ENCODE measurements at places on chromosomes 3 and 15. TPM values are rescaled to one million over a fixed set of nuclear protein-coding genes. Genes with fewer than 3 reads are reported as not detected.

DNA sequence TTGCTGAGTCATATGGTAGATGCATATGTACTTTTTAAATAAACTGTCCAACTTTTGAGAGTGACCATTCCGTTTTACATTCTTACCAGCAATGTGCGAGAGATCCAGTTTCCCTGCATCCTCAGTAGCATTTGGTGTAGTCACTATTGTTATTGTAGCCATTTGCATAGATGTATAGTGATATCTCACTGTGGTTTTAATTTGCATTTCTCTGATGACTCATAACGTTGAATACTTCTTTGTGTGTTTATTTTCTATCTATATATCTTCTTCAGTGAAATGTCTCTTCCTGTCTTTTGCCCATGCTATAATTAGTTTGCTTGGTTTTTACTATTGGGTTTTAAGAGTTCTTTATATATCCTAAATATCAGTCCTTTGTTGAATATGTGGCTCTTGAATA lies 255.7 kb upstream of the GRM7 start:
- no peak overlapping the region for H3K4me3 ChIP-seq
- no peaks in the 10 kb centered on the region for H3K36me3 ChIP-seq
- H3K27ac ChIP-seq, result no peak overlapping the region
- no peaks in the 10 kb centered on the region for H3K4me1 ChIP-seq
- no peaks in the 10 kb centered on the region for H3K27me3 ChIP-seq
- no peak for DNase-seq

GRCh38 chr3:171825222-171825828 lies 15.0 kb upstream of the PLD1 start:
- no peaks in the 10 kb centered on the region for H3K27me3 ChIP-seq
- no peak overlapping the region for H3K27ac ChIP-seq
- no peak overlapping the region for H3K4me3 ChIP-seq
- no peak for DNase-seq
- H3K36me3 ChIP-seq, result no peaks in the 10 kb centered on the region

GRCh38 chr15:42060797-42061196 lies 33.6 kb downstream of the PLA2G4D start:
- H3K4me3 ChIP-seq, result no peak overlapping the region
- peaks cover 12% of the 10 kb centered on the region for H3K4me1 ChIP-seq
- no peak for DNase-seq
- H3K36me3 ChIP-seq, result no peaks in the 10 kb centered on the region
- peaks cover 3% of the 10 kb centered on the region for H3K27me3 ChIP-seq

The CYP1A2 gene
- total RNA-seq, result not detected

DNA sequence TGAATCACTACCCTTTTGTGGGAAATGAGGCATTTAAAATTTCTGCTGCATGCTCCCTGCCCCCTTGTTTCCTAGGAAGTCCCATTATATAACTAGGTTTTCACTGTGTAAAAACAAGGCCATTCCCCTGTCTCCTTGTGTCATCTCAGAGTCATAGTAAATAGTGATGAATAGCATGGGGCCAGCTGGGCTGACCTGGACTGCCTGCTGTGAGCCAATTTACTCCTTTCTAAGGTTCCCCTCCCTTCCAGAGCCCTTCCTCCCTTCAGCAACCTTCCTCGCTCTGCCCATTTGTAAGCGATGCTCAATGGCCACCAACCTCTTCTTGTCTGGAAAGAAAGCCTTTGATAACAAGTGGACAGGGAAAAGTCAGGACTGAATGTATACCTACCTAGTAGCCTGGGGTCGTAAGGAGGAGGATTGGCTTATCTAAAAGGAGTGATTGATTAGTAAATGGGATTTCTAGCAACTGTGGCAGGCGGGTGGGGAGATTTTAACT lies 11.7 kb downstream of the ITGA11 start:
- H3K4me3 ChIP-seq, result no peak overlapping the region
- no peaks in the 10 kb centered on the region for H3K27me3 ChIP-seq
- H3K36me3 ChIP-seq, result no peaks in the 10 kb centered on the region
- H3K4me1 ChIP-seq, result no peaks in the 10 kb centered on the region

- no peaks in the 10 kb centered on the region for H3K4me1 ChIP-seq
- H3K4me3 ChIP-seq, result no peak overlapping the region
- H3K27me3 ChIP-seq, result no peaks in the 10 kb centered on the region
- no peak for DNase-seq
Observed at GRCh38 chr3:101913168-101913567, 63.9 kb downstream of the NFKBIZ start.

The MESP1 gene
- total RNA-seq, result 0.37 TPM

The WDR76 gene
- 13.9 TPM for total RNA-seq

- H3K36me3 ChIP-seq, result no peaks in the 10 kb centered on the region
- no peaks in the 10 kb centered on the region for H3K27me3 ChIP-seq
- H3K4me1 ChIP-seq, result no peaks in the 10 kb centered on the region
- H3K4me3 ChIP-seq, result no peak overlapping the region
Observed at GRCh38 chr15:26032162-26032846, 169.2 kb upstream of the ATP10A start.

DNA sequence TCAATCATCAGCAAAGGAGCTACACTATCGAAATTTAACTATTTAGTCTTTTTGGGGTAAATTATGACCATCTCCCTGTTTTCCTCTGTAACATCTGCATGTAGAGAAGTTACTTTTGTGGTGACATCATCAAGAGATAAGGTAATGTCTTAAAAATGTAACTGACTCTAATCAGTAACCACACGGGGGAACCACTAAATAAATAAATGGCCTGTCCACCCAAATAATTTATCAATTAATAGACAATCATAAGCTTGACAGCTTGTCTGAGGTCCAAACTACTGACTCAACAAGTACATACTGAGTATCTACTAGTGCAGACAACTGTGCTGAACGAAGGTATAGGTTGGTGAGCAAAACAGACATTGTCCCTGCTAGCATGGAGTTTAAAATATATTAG lies 219.3 kb downstream of the SLC9A9 start:
- no peaks in the 10 kb centered on the region for H3K4me1 ChIP-seq
- H3K36me3 ChIP-seq, result no peaks in the 10 kb centered on the region
- no peak overlapping the region for H3K4me3 ChIP-seq

The ACKR4 gene
- total RNA-seq, result 0.27 TPM

The PYGO1 gene
- not detected for total RNA-seq

- DNase-seq, result no peak
- no peaks in the 10 kb centered on the region for H3K4me1 ChIP-seq
- peaks cover 67% of the 10 kb centered on the region for H3K36me3 ChIP-seq
- H3K4me3 ChIP-seq, result no peak overlapping the region
- no peaks in the 10 kb centered on the region for H3K27me3 ChIP-seq
Observed at GRCh38 chr3:177026505-177027277, 170.6 kb downstream of the TBL1XR1 start.

DNA sequence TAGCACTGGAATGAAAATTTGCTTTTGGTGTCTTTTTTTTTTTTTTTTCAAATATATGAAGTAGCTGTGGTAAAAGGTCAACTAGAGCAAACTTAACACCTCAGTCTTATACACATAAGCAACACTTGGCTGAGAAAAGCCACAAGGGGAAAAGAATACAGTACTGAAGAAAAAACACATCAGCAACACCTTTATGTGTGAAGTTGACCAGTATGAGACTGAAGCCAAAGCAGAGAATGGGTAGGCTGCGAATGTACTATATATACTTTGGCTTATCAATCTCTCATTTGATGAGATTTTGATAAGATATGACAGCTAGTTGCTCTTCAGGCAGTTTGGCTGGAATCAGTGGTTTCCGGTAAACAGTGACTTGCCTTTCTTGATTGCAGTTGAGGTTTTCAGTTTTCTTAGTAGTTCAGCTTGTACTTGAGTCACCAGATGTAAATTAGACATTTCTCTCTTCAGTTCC lies 22.0 kb upstream of the ZCWPW2 start:
- DNase-seq, result no peak
- no peaks in the 10 kb centered on the region for H3K27me3 ChIP-seq
- H3K36me3 ChIP-seq, result peaks cover 22% of the 10 kb centered on the region
- H3K4me1 ChIP-seq, result peaks cover 12% of the 10 kb centered on the region
- no peak overlapping the region for H3K4me3 ChIP-seq
- H3K27ac ChIP-seq, result no peak overlapping the region

The ZNF592 gene
- 39.8 TPM for total RNA-seq

- H3K27ac ChIP-seq, result no peak overlapping the region
- H3K27me3 ChIP-seq, result peaks cover 3% of the 10 kb centered on the region
- H3K36me3 ChIP-seq, result no peaks in the 10 kb centered on the region
- no peak overlapping the region for H3K4me3 ChIP-seq
Observed at GRCh38 chr3:171615686-171616085, 155.5 kb upstream of the TNIK start.

The SOX14 gene
- not detected for total RNA-seq

DNA sequence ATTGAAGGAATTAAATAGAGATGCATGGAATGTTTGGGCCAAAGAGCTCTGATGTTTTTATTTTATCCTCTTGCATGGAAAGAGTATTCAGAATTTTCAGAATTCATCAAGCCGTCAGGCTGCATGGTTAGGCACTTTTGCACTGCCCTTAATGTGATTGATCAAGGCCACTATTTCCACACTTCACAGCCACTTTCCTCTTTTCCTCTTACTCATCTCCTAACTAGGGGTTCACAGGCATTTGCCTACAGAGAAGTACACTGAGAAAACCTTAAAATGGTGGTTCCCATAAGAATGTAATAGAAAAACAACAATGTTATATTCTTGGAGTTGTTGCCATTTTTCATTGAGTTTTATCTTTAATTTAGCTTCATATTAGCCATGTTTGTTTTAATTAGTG lies 10.9 kb downstream of the SLC35A5 start:
- no peak for DNase-seq
- no peaks in the 10 kb centered on the region for H3K27me3 ChIP-seq
- no peak overlapping the region for H3K4me3 ChIP-seq
- H3K4me1 ChIP-seq, result no peaks in the 10 kb centered on the region
- H3K36me3 ChIP-seq, result peaks cover 45% of the 10 kb centered on the region

DNA sequence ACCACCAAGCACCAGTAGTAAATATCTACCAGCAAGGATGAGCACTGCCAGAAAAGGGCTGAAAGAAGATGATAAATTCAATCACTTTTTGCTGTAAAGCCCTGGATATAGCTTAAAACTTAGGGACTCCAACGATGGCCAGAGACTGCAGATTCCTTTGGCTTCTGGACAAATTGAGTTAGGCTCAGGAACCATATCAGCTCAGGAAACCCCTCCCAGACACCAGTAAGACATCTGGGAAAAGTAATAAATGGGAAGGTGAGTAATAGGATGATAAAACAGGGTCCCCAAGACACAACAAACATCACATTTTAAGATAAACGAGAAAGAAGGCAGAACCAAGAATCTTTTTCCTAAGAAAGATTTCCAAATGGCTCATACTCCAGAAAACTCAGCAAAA lies 65.0 kb downstream of the ANP32A start:
- H3K27ac ChIP-seq, result no peak overlapping the region
- peaks cover 7% of the 10 kb centered on the region for H3K27me3 ChIP-seq
- H3K36me3 ChIP-seq, result no peaks in the 10 kb centered on the region
- DNase-seq, result no peak
- no peaks in the 10 kb centered on the region for H3K4me1 ChIP-seq

DNA sequence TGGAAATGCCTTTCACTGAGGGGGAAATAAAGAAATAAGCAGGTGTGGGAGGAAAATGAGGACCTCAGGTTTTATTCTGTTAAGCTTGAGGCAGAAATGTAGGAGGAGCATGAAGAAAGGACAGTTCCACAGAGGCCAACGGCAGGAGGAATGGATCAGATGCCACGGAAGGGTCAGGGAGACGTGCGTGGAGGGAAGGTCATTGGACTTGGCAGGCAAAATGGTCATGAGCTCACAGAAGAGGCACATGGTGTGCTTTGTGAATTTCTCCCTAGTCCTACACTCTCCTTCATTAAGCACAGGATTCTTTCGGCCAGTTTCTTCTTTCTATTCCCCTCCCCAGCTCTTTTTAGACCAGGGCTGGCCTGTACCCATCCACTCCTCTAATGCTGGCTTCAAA lies 32.5 kb upstream of the THSD4 start:
- H3K4me3 ChIP-seq, result no peak overlapping the region
- H3K27me3 ChIP-seq, result no peaks in the 10 kb centered on the region
- H3K36me3 ChIP-seq, result no peaks in the 10 kb centered on the region
- H3K4me1 ChIP-seq, result no peaks in the 10 kb centered on the region
- H3K27ac ChIP-seq, result no peak overlapping the region

DNA sequence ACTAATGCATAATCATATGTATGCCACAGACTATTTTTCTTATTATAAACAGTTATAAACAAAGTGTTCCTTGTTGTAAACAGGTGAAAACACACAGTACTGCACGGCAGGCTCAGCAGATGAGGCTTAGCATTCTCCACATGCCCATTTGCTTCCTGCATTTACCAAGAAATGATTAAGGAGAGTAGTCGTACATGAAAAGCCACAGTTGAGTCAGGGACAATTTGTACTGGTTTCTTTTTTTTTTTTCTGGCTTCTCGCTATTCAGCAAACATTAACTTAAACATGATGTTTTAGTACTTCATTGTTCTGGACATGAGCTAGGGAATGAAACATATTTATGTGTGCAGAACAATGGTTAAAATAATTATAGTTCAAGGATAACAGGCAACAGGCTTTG lies 63.4 kb downstream of the GHSR start:
- no peaks in the 10 kb centered on the region for H3K27me3 ChIP-seq
- no peak overlapping the region for H3K27ac ChIP-seq
- no peaks in the 10 kb centered on the region for H3K4me1 ChIP-seq

DNA sequence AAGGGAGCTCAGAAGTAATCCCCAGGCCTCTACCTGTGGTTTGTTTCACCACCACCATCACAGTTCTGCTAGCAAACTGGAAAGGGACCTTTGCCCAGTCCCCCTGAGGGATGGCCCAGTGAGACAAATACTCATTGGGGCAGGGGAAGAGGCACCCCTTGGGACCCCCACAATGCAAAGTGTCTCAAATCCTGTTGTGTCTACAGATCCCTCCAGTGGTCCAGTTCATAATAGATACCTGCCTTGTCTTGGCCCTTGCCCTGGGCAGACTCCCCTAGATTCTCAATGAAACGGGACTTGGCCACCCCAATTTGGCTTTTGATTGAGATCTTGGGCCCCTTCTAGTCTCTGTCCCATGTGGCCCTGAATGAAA lies 43.8 kb upstream of the RAB6B start:
- H3K4me1 ChIP-seq, result no peaks in the 10 kb centered on the region
- H3K4me3 ChIP-seq, result no peak overlapping the region
- DNase-seq, result no peak
- H3K36me3 ChIP-seq, result no peaks in the 10 kb centered on the region

DNA sequence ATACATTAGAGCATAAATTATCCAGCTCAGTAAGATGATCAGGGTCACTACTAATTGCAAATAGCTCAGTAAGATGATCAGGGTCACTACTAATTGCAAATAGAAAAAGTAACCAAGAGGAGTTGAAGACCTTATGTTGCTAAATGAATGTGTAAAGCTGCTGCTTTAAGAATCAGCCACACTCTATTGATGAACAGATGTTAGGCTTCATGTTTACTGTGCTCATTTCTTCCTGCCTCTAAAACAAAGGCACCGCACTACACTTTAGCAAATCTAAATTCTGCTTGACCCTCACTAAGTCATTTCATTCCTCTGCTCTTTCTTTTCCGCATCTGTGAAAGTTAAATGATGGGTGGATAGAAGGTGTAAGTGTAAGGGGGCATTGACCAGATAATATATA lies 92.6 kb upstream of the PLSCR4 start:
- H3K36me3 ChIP-seq, result no peaks in the 10 kb centered on the region
- H3K27me3 ChIP-seq, result no peaks in the 10 kb centered on the region
- no peak for DNase-seq
- no peak overlapping the region for H3K27ac ChIP-seq

GRCh38 chr3:83740504-83740903 lies 1218.3 kb upstream of the CADM2 start:
- DNase-seq, result no peak
- H3K27ac ChIP-seq, result no peak overlapping the region
- H3K36me3 ChIP-seq, result no peaks in the 10 kb centered on the region
- H3K4me1 ChIP-seq, result no peaks in the 10 kb centered on the region
- H3K4me3 ChIP-seq, result no peak overlapping the region
- H3K27me3 ChIP-seq, result no peaks in the 10 kb centered on the region

Measured in CD4-positive, CD25-positive, alpha-beta regulatory T cell (primary cell).